ENCODE measurements at places on chromosomes 6 and 20. TPM values are rescaled to one million over a fixed set of nuclear protein-coding genes. Genes with fewer than 3 reads are reported as not detected.

CRISP3 gene
- not detected for total RNA-seq

EYA2 gene
- not detected for total RNA-seq

TSBP1 gene
- not detected for total RNA-seq

TUBB2A gene
- total RNA-seq = 261 TPM

EDEM2 gene
- total RNA-seq = 37.5 TPM

FGD2 gene
- not detected for total RNA-seq

KCNK17 gene
- total RNA-seq = not detected

PDE7B gene
- 0.33 TPM for total RNA-seq

TPBG gene
- 51.3 TPM for total RNA-seq

NT5E gene
- total RNA-seq = 49.2 TPM

MDFI gene
- 47.9 TPM for total RNA-seq

AIG1 gene
- 41.1 TPM for total RNA-seq

CST1 gene
- total RNA-seq = 0.25 TPM

PHACTR3 gene
- not detected for total RNA-seq

CDH26 gene
- not detected for total RNA-seq

KCNB1 gene
- total RNA-seq = not detected

NOX3 gene
- not detected for total RNA-seq

HLA-DPA1 gene
- total RNA-seq = 6.5 TPM

CLPSL1 gene
- total RNA-seq = not detected

ITPA gene
- 82.0 TPM for total RNA-seq

TULP4 gene
- 20.5 TPM for total RNA-seq
